ENCODE measurements at places on chromosomes 12 and 14. TPM values are rescaled to one million over a fixed set of nuclear protein-coding genes. Genes with fewer than 3 reads are reported as not detected.

GRCh38 chr14:51545396-51545795, 106.3 kb upstream of the FRMD6 start:
- H3K27me3 ChIP-seq = no peaks in the 10 kb centered on the region
- DNase-seq = no peak
- no peak overlapping the region for H3K4me3 ChIP-seq
- no peak overlapping the region for H3K27ac ChIP-seq
- H3K4me1 ChIP-seq = peaks cover 15% of the 10 kb centered on the region

- no peak for DNase-seq
- no peaks in the 10 kb centered on the region for H3K4me1 ChIP-seq
- H3K27ac ChIP-seq = no peak overlapping the region
- no peak overlapping the region for H3K4me3 ChIP-seq
- no peaks in the 10 kb centered on the region for H3K27me3 ChIP-seq
- no peaks in the 10 kb centered on the region for H3K36me3 ChIP-seq
Observed at GRCh38 chr14:63671987-63672386, 30.3 kb upstream of the WDR89 start.

- peak; percentile 38 for DNase-seq
- no peaks in the 10 kb centered on the region for H3K27me3 ChIP-seq
- H3K27ac ChIP-seq = no peak overlapping the region
- no peaks in the 10 kb centered on the region for H3K36me3 ChIP-seq
Observed at GRCh38 chr12:3158851-3159465, 81.8 kb downstream of the TSPAN9 start.

Gene AMDHD1
- total RNA-seq = 1.0 TPM

Gene IL25
- not detected for total RNA-seq

Measured in psoas muscle (tissue), 8 donors.